ENCODE measurements at places on chromosomes 16 and 17.

- no peak for DNase-seq
- no peak overlapping the region for H3K27ac ChIP-seq
- no peaks in the 10 kb centered on the region for H3K27me3 ChIP-seq
- no peak overlapping the region for H3K4me3 ChIP-seq
These were observed 10.8 kb downstream of the IGFBP4 start for GRCh38 chr17:40453881-40454612.

GRCh38 chr17:78241277-78242023 lies 10.0 kb downstream of the TMEM235 start:
- H3K27ac ChIP-seq = no peak overlapping the region
- H3K27me3 ChIP-seq = no peaks in the 10 kb centered on the region
- H3K4me3 ChIP-seq = no peak overlapping the region
- no peaks in the 10 kb centered on the region for H3K4me1 ChIP-seq
- no peaks in the 10 kb centered on the region for H3K36me3 ChIP-seq

DNA sequence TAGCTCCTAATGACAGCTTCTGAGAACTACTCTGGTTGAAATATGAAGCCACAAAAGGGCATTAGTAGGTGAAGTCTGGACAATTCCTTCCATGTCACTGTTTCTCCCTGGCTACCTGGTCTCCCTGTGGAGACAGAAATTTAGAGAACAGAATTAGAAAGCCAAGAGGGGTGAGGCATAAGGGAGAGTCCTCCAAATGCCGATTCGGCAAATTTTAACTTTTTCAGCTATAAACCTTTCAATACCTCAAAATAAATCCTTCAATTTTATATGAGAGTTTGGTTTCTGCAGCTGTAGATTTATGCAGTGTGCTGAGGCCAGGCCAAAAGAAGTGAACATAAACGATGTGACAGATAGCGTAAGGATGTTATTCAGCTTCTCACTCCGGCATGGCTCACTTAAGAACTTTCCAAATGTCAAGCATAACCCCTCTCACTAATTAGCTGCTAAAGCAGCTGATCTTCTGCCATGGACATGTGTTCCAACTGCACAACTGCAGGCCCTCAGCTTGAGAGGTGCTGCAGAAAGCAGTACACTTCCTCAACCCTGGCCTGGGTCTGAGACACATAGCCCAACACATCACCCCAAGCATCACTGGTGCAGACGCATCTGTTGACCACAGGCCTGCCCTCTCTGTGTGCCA lies 247.9 kb upstream of the SOX9 start:
- DNase-seq = no peak
- no peaks in the 10 kb centered on the region for H3K4me1 ChIP-seq
- H3K36me3 ChIP-seq = no peaks in the 10 kb centered on the region
- no peak overlapping the region for H3K27ac ChIP-seq

GRCh38 chr17:27609611-27610303 lies 21.2 kb upstream of the LGALS9 start:
- H3K4me1 ChIP-seq = no peaks in the 10 kb centered on the region
- no peak for DNase-seq
- no peaks in the 10 kb centered on the region for H3K36me3 ChIP-seq

DNA sequence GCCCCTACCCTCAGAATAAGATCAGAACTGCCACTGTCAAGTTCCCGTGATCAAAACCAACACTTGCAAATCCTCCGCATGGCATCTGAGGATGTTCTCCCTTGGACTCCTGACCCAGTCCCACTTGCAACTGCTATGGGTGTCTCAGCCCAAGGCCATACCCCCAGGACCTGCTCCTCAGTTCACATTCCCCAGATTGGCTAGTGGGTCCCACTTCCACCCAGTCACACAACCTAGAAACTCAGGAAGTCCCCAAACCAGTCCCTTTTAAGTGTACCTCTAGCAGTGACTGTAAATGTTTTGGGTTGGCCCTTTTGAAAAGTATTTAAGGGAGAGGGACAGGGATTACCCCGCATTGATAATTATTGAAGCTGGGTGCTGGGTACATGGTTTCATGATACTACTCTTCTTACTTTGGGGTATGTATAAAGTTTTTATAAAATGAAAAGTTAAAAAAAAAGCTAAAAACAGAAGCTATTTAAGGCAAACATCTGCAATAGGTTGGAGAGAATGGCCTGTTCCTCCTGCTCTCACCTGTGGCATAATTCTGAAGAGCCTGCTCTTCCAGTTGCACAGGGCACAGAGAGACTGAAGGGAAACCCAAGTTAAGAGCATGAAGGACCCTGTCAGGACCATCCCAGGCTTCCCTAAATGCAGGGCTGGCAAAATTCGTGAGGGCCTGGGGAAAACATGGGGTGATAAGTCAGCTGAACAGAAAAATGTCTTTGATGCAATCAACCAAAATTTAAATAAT lies 42.5 kb downstream of the ERN1 start:
- H3K4me3 ChIP-seq = no peak overlapping the region
- no peak overlapping the region for H3K27ac ChIP-seq
- no peak for DNase-seq
- no peaks in the 10 kb centered on the region for H3K36me3 ChIP-seq
- no peaks in the 10 kb centered on the region for H3K27me3 ChIP-seq

GRCh38 chr16:10641953-10642949 lies 52.5 kb downstream of the TEKT5 start:
- H3K4me1 ChIP-seq = no peaks in the 10 kb centered on the region
- no peak for DNase-seq

- no peaks in the 10 kb centered on the region for H3K4me1 ChIP-seq
- peaks cover 6% of the 10 kb centered on the region for H3K36me3 ChIP-seq
- H3K27me3 ChIP-seq = no peaks in the 10 kb centered on the region
- DNase-seq = no peak
These were observed 22.2 kb downstream of the OR2C1 start for GRCh38 chr16:3377917-3378316.

GRCh38 chr16:69581297-69581696 lies 15.5 kb downstream of the NFAT5 start:
- DNase-seq = no peak
- no peaks in the 10 kb centered on the region for H3K4me1 ChIP-seq
- peaks cover 59% of the 10 kb centered on the region for H3K36me3 ChIP-seq
- H3K27ac ChIP-seq = no peak overlapping the region
- H3K4me3 ChIP-seq = no peak overlapping the region
- H3K27me3 ChIP-seq = no peaks in the 10 kb centered on the region

DNA sequence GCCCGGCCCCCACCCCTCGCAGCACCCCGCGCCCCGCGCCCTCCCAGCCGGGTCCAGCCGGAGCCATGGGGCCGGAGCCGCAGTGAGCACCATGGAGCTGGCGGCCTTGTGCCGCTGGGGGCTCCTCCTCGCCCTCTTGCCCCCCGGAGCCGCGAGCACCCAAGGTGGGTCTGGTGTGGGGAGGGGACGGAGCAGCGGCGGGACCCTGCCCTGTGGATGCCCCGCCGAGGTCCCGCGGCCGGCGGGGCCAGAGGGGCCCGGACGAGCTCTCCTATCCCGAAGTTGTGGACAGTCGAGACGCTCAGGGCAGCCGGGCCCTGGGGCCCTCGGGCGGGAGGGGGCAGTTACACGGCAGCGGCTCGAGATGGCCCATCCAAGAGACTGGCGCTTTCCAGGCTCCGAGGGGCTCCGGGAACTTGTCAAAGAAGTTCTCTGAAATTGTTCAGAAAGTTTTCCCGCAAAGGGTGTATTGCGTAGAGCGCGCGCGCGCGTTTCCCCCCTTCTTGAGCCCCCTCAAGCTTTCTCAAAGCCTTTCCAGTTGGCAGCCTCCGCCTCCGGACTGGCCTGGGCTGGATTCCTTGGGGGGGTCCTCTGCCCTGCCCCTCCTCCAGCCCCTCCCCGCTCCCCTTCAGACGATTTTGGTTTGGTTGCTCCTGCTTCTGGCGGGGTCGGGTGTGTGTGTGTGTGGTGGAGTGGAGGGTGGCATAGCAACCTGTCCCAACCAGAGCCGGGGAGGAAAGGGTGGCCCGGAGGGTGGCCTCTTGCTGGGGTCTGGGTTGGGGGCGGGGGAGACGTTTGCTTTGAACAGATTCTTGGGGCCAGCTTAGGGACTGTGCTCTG lies 504 bp downstream of the ERBB2 start:
- DNase-seq = no peak
- peak overlapping the region; percentile 71 for H3K4me3 ChIP-seq
- no peaks in the 10 kb centered on the region for H3K36me3 ChIP-seq
- H3K27ac ChIP-seq = peak overlapping the region; percentile 60
- no peaks in the 10 kb centered on the region for H3K27me3 ChIP-seq

DNA sequence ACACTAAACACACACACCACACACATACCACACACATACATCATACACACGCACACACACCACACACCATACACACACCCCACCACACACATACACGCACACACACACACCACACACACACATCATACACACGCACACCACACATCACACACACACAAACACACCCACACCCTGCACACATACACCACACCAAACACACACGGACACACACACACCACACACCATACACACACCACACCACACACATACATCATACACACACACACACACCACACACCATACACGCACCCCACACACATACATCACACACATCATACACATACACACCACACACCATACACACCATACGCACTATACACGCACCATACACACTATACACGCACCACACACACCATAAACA lies 3.7 kb upstream of the SOX8 start:
- no peak overlapping the region for H3K4me3 ChIP-seq
- H3K4me1 ChIP-seq = no peaks in the 10 kb centered on the region
- peaks cover 37% of the 10 kb centered on the region for H3K27me3 ChIP-seq
- H3K36me3 ChIP-seq = no peaks in the 10 kb centered on the region

DNA sequence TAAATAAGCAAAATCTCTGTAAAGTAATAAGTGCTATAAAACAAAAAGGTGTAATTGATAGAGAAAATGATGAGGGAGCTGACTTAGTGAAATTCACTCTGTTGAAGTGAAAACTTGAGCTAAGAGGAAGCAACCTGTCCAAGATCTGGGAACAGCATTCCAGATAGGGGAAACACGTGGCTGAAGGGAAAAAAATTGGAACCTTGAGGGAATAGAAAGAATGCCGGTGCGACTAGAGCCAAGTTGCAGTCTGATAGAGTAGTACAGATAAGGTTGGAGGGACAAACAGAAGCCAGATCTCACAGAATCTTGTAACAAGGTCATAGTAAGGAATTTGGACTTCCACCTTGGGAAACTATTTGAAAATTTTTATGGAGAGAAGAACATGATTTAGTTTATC lies 623 bp upstream of the DDX52 start:
- DNase-seq = no peak
- peaks cover 7% of the 10 kb centered on the region for H3K4me1 ChIP-seq
- no peak overlapping the region for H3K27ac ChIP-seq
- H3K4me3 ChIP-seq = peak overlapping the region; percentile 82

GRCh38 chr17:17681744-17682292 lies 560 bp downstream of the RAI1 start:
- peaks cover 9% of the 10 kb centered on the region for H3K36me3 ChIP-seq
- peaks cover 34% of the 10 kb centered on the region for H3K4me1 ChIP-seq
- peak overlapping the region; percentile 98 for H3K27ac ChIP-seq

DNA sequence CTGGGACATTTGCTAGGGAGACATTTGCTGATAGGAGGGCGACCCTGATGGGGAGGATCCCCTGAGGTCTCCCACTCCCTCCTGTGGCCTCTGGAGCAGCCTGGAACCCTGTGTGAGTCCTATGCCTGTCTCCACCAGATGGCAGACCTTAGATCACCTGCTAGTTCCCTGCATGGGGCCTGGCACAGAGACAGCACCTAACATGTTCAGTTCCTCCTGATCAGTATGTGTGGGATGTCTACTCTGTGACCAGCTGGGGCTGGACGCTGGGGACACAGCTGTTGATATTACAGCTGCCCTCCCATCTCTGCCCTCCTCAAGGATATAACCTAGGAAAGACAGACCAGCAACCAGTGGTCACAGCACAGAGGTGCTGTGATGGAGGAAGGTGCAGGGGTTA lies 1.1 kb upstream of the ADCY7 start:
- peak; percentile 33 for DNase-seq
- no peak overlapping the region for H3K27ac ChIP-seq
- no peaks in the 10 kb centered on the region for H3K36me3 ChIP-seq
- H3K4me1 ChIP-seq = peaks cover 12% of the 10 kb centered on the region
- no peaks in the 10 kb centered on the region for H3K27me3 ChIP-seq

GRCh38 chr17:46883871-46884520 lies 32.6 kb downstream of the WNT9B start:
- H3K27me3 ChIP-seq = peaks cover 14% of the 10 kb centered on the region
- no peaks in the 10 kb centered on the region for H3K4me1 ChIP-seq
- H3K27ac ChIP-seq = no peak overlapping the region
- no peak for DNase-seq

- peaks cover 20% of the 10 kb centered on the region for H3K36me3 ChIP-seq
- H3K4me1 ChIP-seq = peaks cover 4% of the 10 kb centered on the region
- H3K27me3 ChIP-seq = no peaks in the 10 kb centered on the region
- H3K4me3 ChIP-seq = no peak overlapping the region
These were observed 4.3 kb downstream of the TMC6 start for GRCh38 chr17:78124081-78124835.

GRCh38 chr17:41547378-41547841 lies 19.3 kb upstream of the KRT19 start:
- no peaks in the 10 kb centered on the region for H3K36me3 ChIP-seq
- H3K27ac ChIP-seq = peak overlapping the region; percentile 74
- H3K27me3 ChIP-seq = no peaks in the 10 kb centered on the region
- no peak overlapping the region for H3K4me3 ChIP-seq

DNA sequence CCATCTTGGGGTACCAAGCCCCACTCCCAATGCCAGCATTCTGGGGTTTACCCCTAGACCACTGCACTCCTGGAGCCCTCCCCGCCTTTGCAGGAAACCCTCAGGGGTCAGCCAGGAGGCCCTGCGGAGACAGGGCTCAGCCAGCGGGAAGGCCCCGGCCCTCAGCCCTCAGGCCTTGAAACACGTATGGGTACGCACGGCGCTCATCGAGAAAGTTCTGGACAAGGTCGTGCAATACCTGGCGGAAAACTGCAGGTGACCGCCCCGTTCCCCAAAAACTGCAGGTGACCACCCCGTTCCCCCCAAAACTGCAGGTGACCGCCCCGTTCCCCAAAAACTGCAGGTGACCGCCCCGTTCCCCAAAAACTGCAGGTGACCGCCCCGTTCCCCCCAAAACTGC lies 24.7 kb downstream of the SGSM2 start:
- peaks cover 17% of the 10 kb centered on the region for H3K4me1 ChIP-seq
- no peak overlapping the region for H3K27ac ChIP-seq
- DNase-seq = no peak
- no peak overlapping the region for H3K4me3 ChIP-seq
